Hippocampal formation (tissue), 2 donors: ENCODE measurements at places on chromosomes 1 and 21.

DNA sequence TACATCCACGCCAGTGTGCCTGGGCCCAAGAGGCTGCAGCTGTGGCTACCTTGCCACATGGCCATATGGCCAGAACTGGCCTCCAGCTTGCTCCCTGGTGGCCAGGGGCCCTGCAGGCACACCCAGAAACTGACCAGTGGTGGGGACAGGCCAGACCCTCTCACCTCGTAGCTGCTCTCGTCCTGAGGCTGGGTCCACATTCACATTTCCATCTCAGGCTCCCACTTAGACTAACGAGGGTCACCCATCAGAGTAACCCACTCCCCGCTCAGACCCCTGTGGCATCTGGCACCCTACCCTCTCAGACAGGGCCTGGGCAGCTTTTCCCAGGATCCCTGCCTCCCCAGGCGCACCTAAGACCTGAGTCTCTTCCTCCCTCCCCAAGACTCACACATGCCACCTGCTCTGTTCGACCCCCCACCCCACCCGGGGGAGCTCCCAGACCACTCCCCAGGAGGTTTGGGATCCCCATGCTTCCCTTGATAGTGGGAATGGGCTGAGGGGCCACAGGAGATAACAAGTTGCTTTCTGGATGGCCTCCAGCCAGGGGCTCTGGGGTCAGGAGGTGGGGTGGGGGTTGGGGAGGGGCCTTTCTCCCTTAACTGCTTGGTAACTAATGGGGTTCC, 21.3 kb upstream of the RNU1-4 start:
- no peak for DNase-seq

GRCh38 chr1:9946315-9946714, 3.0 kb downstream of the NMNAT1 start:
- no peak for DNase-seq

DNA sequence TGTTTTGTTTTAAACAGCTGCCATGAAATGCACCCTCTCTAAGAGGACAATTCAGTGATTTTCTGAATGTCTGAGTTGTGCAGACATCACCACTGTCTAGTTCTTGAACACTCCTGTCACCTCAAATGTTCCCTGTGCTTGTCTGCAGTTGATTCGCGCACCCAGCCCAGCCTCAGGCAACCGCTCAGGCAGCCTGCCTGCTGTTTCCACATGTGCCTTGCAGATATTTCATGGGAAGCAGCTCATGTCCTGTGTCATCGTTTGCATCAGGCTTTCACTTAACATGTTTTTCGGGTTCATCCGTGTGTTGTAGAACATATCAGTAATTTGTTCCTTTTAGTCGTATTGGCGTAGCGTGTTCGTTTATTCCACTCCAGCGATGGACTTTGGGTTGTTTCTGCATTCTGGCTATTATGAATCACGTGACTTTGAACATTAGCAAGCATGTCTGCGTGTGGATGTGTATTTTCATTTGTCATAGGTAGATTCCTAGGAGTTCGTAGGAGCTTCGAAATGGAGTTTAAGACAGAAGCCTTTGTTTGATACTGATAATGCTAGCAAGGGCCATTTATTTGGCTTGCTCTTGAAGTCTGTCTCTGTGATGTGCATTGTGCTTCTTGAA, 12.1 kb downstream of the ADARB1 start:
- no peak for DNase-seq

- DNase-seq: no peak
These were observed 301.7 kb downstream of the NTNG1 start for GRCh38 chr1:107442551-107442950.

- DNase-seq: no peak
These were observed 817.9 kb downstream of the BRINP3 start for GRCh38 chr1:189659731-189660130.

GRCh38 chr1:100575406-100575805, 37.5 kb downstream of the GPR88 start:
- DNase-seq: no peak

GRCh38 chr21:32135401-32136363, 143.2 kb downstream of the MIS18A start:
- no peak for DNase-seq

DNA sequence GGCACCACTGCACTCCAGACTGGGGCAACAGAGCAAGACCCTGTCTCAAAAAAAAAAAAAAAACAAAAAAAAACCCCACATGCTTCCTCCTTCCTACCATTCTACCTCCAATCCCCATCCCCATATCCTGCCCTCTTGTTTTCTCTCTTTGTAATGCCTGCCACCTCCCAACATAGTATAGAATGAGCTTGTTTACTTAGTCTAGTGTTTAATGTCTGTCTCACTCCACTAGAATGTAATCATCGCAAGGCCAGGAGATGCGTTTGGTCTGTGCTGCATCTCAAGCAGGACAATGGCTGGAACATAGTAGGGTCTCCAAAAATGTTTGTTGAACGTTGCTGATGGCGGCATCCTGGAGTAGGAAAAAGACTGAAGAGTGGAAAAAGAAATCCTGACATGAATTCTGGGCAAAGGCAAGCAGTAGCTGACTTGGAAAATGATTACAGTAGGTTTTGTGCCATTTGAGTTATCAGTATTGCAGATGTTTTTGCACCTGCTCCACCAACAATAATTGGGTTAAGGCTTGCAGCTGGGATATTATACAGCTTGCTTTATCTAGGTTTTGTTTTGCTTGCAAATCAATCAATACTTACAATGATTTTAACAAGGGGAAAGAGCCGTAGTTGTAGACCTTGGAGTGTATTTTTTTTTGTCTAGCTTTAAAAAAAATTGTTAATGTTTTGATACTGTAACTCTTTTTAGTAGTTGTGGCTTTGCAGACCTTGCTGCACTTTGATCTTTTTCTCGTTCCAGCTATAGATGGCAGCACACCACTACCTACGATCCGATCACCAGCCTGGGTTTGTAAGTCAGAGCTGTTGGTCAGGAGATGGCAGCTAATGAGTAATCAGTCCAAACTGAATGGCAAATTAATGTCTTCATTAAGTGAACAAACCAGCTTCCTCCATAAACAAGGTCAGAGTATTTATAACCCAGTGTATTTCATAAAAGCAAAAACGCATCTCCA, 62.4 kb downstream of the BACH1 start:
- DNase-seq: peak; percentile 37

DNA sequence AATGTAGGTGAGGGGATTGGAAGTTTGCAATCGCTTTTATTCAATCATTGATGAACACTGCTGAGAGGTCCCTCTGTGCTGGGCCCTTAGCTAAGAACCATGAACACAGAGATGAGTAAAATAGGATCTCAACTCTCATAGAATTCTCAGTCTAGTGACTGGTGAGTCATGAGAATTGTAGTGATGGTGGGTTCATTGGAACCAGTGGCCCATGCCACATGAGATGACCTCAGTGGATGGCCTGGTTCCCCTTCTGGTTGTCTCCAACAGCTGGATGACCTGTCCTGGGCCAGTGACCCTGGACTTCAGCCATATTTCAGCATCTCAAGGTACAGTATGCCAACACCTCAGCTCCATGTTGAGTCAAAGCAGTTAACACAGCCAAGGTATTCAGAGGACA, 21.3 kb upstream of the S100A10 start:
- DNase-seq: no peak

DNA sequence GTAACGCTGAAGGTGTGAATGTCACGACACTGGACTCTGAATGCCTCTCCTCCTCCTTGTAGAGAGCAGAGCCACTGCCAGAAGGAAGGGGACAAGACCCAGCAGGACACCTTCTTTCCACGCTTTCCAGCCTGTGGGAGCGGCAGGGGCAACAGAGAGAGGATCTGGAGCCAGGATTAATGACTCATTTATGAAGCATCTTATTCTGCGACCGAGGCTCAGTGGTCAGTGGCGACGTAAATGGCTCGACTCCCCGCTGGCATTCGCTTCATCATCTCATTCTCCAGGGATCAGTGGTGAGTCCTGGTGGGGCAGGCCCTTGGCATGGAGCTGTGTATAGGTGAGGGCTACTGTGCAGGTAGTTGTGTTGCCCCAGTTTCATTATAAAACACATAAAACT, 4.6 kb downstream of the SLC37A1 start:
- DNase-seq: no peak

DNA sequence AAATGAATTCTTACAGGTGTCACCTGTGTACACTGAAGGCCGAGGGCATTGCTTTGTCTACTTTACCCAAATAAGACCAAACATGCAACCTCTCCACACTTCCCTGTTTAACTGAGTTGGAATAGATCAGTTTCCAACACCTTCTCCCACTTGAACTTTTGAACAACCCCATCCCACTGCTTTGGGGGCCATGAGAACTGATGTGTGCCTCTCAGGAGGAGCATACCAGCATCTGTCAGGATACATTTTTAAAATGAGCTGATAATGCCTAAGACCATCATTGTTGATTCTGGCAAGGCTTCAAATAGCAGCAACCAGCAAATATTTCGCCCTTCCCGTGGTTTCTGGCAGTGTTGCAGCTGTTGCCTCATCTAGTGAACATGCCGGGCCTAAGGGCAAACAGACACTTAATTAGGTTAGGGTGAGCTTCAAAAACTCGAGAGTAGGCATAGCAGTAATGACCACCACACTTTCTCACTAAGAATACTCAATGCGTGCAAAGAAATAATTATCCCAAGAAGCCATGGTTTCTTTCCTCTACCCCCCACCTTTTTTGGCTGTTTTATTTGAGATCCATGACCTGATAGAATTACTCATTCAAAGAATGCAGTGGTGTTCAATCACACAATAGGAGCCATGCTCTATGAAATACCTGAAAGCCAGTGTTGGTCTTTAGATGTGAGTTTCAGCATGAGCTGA, 63.7 kb downstream of the MAP10 start:
- no peak for DNase-seq

DNA sequence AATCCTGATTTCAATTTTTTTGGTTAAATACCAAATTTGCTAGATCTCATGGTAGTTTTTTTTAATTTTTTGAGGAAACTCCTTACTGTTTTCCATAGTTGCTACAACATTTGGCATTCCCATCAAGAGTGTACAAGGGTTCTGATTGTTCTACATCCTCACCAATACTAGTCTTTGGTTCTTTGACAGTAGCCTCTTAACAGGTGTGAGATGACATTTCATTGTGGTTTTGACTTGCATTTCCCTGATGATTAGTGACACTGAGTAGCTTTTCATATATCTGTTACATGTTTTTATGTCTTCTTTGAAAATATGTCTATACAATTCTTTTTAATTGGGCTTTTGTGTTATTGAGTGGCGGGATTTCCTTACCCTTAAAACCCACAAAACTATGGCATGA, 20.9 kb upstream of the RGS13 start:
- no peak for DNase-seq

DNA sequence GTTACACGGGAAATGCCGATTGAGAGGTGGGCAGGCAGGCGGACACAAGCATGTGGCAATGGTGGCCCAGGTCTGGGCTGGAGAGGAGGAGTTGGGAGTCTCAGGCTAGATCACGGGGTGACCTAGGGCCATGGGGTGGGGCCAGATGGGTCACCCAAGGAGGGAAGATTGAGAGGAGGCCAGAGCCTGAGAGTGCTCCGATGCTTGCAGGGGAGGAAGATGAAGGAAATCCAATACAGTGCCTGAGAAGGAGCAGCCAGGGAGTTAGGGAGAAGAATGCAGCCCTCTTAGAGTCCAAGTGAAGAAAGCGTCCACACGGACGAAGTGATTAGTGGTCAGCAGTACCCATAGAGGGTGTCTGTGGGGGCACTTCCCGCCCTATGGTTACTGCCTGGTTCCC, 61.4 kb upstream of the FAM3B start:
- DNase-seq: no peak

GRCh38 chr1:152752225-152752624, 5.6 kb upstream of the KPRP start:
- no peak for DNase-seq

DNA sequence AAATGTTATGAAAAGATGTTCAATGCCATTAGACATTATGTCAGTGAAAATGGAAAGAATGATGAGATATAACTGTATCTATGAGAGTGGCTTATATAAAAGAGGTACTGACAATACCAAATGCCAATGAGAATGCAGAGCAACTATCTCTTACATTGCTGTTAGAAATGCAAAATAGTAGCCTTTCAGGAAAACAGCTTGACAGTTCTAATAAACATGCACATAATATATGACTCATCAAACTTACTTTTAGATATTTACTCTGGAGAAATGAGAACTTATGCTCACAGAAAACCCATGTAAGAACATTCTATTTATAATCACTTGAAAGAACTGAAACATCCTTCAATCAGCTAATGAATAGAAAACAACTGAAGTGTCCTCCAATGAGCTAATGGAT, 996.7 kb upstream of the ADGRL4 start:
- DNase-seq: no peak

GRCh38 chr1:18041102-18041501, 66.5 kb upstream of the IGSF21 start:
- peak; percentile 11 for DNase-seq

DNA sequence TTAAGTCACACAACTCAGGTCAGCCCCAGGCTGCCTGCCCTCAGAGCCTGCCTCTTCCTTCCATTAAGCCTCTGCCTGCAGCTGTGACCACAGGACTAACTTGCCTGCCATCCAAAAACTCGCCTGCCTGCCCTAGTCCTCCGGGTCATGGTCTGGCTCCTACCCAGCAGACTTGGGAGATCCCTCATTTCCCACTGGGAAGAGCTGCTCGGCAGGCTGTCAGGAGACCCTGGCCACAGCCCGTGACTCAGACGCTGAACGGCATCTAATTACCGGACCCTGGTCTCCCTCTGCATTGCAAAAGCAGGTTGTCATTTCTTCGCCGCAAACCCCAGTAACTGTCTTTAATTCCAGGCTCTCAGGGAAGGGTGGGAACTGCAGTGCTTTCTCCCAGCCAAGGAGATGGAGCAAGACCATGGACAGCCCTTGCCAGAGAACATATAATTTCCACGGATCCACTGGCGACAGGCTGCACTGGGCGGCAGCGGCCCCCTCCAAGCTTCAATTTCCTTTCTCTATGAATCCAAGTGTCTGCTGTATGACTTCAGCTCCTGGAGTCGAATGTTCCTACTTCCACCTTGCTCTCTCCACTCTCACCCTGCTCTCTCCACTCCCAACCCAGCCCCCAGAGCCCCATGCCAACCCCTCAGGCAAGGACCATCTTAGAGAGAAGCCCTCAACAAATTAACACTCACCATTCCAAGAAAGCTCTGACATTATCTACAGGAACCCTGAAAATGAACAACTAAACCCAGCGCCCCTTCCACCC, 20.4 kb downstream of the OLFML2B start:
- DNase-seq: no peak

DNA sequence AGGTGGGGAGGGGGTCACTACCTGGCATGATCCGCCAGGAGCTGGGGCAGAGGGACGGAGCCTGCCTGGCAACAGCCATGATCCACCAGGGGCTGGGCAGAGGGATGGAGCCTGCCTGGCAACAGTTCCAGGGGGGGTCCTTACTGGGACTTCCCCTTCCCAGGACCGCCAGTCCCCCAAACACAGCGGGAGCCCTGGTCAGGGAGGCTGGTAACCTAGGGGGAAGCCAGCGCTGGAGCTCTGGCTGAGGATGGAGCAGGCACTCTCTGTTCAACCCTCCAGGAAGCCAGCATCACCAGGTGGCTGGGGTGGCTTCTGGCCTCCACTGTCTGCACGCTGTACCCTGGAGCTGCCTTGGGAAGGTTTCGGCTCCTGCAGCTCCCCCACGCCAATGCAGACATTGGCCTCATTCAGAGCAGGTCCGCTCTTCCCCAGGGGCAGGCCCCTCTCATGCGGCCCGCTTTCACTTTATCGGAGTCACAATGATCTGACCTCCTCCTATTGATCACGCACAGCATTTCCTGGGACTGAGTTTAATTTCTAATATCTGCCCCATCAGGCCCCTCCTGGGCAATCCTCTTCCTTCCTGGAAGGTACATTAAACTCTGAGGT, 68.4 kb upstream of the ABCG1 start:
- no peak for DNase-seq
